ENCODE measurements at places on chromosomes 16 and 17.
A peak's percentile ranks its signal among the peaks of the same experiment; 100 is the strongest.

- peak; percentile 89 for DNase-seq
These were observed 22.3 kb upstream of the RBBP6 start for GRCh38 chr16:24516900-24517669.

DNA sequence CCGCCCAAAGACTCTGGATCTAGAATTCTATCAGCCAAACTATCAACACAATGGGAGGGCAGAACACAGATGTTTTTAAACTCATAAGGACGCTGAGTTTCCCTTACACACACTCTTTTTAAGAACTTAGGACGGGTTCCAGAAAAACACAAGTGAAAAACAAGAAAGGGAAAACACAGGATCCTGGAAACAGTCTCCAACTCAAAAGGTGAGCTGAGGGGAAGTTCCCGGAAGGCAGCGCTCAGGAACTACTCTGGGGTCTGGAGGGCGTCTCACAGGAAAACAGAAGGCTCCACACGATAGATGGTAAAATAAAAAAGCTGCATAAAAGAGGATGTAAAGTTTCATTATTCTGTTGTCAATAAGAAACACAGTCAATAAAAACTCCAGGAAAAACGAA lies 80.2 kb upstream of the DOC2B start:
- peak; percentile 81 for DNase-seq

GRCh38 chr17:43665084-43665936 lies 3.6 kb upstream of the MEOX1 start:
- DNase-seq = no peak

DNA sequence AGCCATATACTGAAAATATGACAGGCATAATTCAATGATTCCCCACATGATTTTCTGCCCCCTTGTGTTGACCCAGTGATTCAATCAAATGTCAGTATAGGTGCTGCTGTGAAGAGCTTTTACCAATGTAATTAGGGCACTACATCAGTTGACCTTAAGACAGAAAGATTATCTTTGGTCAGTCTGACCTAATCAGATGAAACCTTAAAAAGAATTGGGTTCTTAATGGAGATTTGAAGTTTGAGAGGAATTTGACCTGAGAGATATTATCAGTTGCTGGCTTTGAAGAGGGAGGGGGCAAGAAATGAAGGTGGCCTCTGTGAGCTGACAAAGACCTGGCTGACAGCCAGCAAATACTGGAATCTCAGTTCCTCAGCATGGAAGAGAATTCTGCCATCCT lies 358.7 kb upstream of the CA10 start:
- DNase-seq = no peak

- no peak for DNase-seq
These were observed 80.4 kb downstream of the ENGASE start for GRCh38 chr17:79154951-79155585.

Data from endothelial cell of umbilical vein (primary cell).